ACHN (cell line): ENCODE measurements at places on chromosomes 16 and 17.

- no peak for DNase-seq
These were observed 25.3 kb upstream of the N4BP1 start for GRCh38 chr16:48635199-48635718.

DNA sequence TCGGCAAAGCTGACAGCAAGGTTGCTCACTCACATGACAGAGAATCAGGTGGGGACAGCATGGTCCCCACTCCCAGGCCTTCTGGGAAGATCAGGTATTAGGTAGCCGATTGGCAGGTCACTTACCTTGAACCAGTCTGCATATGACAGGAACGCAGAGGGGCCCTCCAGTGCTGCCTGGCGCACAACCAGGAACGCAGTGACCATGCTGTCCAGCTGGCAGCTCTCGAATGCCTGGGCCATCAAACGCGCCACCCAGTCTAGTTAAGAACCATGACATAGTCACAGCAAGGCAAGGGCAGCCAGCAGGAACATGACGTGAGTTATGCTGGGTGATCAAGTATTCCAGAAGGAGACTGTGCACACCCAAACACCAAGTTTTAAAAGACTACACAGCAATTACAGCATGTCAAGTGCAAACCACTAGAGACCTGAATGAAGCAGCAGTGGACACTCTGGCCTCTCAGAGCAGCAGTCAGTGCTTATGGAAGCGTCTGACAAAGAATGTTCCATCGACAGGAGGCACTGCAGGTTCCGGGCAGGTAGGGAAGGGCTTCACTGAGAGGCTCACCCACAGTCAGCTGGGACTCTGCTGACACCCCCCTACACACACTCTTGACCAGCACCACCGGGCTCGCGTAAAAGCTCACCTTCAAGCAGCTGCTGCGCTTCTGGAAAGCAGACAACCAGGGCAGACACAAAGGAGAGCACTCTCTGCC lies 25.0 kb downstream of the FANCA start:
- no peak for DNase-seq

GRCh38 chr17:67152824-67153223 lies 92.2 kb downstream of the HELZ start:
- no peak for DNase-seq

DNA sequence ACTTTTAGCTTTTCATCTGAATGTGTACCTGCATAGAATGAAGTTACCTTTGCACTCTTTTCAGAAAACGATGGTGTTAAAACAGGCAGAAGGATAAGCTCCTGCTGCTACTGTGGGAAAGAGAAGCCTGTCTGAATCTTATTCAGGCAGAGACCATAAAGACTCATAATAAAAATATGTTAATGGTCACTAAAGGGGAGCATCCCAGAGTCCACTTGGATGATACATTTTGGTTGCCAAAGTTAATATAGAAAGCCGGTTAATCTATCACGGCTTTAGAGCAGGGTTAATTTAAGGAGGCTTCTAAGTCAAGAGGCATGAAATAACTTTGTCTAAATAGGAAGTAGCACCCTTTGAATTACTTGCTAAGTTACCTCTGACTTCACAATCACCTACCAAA lies 2.9 kb downstream of the MARCHF10 start:
- DNase-seq = no peak
